ENCODE measurements at places on chromosomes 12 and 14.

GRCh38 chr12:121175383-121176119 is 34.4 kb upstream of the P2RX4 start:
- no peak for DNase-seq

DNA sequence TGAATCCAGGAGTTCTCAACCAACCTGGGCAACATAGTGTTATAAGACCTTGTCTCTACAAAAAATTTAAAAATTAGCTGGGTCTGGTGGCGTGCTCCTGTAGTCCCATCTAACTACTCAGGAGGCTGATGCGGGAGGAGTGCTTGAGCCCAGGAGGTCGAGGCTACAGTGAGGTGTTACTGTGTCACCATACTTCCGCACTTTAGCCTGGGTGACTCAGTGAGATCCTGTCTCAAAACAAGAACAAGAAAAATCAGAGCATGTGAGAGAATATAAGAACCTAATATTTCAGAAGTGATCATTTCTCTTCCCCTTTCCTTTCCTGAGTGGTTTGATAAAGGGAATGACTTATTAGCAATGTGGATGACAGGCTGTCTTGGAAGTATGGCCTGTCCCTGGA is 9.5 kb downstream of the TRAF3 start:
- DNase-seq = no peak

GRCh38 chr12:102708108-102708507 is 208.9 kb downstream of the PAH start:
- no peak for DNase-seq

DNA sequence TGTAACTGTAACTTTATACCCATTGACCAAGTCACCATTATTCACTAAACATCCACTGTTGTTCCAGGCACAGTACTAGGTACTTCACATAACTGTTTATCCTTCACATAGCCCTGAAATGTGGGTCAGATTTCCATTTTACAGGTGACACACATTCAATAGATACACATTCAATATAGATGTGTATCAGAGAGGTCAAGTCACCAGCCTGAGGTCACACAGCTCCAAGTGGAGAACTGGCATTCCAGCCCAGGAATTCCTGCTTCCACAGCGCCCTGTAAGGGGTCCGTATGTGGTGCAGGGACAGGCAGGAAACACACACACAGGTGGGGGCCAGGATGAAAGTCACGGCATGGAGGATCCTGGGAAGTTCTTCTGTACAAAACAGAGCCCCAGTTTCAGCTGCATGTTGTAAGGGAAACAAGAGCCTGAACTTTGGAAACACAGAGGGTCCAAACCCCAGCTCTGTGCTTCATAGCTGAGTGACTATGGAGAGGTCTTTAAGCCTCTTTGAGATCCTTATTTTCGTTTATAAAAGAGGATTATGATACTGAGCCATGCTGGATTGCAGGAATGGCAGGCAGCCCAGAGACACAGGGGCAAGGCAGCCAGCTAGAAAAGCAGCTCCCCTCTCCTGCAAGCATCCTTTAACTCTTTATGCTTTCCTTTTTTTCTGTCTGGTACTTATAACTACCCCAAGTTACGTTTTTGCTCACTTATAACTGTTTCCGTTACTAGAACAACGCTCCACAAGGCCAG is 50.3 kb upstream of the DICER1 start:
- no peak for DNase-seq

- DNase-seq = no peak
Observed at GRCh38 chr14:67892466-67893100, 73.0 kb downstream of the RAD51B start.

- DNase-seq = no peak
Observed at GRCh38 chr12:116186482-116187150, 90.9 kb downstream of the MED13L start.

GRCh38 chr14:22998329-22999012 is 11.5 kb downstream of the C14orf93 start:
- DNase-seq = no peak

- no peak for DNase-seq
Observed at GRCh38 chr12:49019443-49020324, 1.1 kb upstream of the PRKAG1 start.

DNA sequence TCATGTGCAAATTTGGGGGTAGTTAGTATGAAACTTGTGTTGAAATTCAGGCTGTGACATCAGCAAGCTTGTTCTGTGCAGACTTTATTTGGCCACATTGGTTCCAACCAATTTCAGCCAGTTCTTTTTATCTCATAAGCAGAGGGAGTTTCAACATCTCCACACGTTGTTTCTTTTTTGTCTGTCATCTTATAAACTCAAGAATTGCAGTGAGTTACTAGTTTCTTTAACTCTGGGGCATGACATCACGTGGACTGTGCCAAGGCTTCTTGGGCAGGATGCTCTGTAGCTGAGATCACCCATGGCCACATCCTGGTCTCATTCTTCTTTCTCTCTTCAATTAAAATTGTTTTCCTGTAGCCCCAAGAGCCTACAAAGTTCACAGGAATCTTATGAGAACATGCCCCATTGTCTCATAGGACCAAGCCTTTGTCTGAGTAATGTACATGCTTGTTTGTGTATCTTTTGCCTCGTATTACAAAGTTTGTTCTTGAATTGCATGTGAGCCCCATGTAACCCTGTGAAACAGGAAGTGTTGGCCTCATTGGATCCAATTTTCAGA is 982.0 kb upstream of the TMEM132C start:
- no peak for DNase-seq

GRCh38 chr12:75722714-75723200 is 211.3 kb upstream of the KRR1 start:
- no peak for DNase-seq

DNA sequence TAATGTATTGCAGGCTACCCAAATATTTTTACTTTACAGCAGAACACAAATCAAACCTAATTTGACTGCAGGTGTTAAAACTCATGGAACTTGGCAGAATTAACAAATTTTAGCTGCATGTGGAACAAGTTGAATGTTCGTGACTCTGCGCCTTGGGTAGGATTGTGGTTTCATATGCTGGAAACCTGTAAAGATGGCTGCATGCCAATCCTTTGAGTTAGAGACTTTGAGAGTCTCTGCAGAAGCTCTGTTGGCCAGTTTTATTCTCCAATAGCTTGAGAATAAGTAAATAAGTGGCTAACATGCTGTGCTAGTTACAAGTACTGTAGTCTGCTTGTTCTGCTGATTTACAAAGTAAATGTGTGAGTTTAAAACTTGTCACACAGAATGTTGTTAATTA is 77.8 kb downstream of the PDE6H start:
- DNase-seq = no peak

- no peak for DNase-seq
Observed at GRCh38 chr14:37172024-37172869, at the start of gene SLC25A21. Gene SLC25A21 (minus strand): TSS chr14:37172606.

DNA sequence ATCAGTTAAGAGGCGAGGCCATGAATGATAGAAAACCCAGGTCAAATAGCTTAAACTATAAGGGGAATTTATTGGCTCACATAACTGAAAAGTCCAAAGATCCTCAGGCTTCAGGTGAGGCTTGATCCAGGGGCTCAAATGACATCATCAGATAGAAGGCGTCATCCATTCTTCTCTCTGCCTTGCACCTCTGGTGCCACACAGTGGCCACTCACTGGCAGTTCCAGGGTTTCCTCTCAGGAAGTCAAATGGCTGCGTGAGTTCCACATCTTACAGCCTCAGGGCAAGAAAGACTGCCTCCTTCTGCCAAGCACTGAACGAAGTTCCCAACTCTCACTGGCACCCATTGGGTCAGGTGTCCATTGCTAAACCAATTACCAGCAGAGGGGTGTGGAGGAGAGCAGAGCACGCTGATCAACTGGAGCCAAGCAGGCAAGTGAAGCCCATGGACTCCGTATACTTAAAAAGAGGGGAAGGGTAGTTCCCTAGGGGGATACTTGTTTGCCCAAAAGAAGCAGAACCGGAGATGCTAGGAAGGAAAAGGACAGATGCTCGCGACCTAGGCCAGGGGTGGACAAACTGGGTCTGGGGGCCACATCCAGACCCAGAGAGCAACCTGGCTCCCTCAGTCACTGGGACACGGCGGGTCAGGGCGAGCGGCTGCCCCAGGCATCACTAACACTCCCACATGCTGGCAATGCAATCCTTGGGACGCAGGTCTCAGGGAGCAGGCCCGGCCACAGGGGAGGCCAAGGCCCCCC is 69.3 kb downstream of the SERPINA3 start:
- DNase-seq = no peak

DNA sequence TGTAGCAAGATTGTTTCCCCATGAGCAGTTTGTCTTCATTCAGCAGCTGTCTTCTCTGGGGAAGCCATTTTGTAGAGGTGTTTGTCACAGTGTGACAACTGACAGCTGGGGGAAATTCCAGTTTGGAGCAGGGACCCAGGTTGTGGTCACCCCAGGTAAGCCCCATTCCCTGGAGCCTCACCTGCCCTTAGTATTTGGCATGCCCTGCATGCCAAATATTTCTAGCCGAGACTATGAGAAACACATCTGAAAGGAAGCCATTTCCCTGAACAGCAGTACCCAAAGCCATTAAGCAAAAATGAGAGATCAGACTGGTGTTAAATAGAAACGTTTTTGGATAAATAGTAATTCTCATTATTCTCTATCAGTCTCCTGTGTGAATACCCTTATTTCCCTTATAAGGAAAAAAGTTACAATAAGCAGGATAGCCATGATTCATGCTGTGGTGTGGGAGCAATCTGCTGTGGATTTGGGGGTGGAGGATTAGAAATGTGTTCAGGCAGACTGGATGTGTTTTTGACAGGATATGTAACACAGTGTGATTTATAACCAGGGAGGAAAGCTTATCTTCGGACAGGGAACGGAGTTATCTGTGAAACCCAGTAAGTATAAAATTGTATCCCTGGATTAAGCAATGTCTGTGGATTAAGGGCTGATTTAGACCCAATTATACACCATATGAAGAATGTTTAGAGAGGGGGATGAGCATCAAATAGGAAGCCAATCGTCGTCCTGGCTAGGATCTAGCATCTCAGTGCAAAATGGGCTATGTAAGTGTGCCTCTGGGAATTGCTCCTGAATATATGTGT is 68.9 kb downstream of the DAD1 start:
- no peak for DNase-seq

GRCh38 chr12:103680591-103681141 is 93.6 kb downstream of the STAB2 start:
- no peak for DNase-seq

- no peak for DNase-seq
Observed at GRCh38 chr12:95620171-95620570, 68.9 kb upstream of the USP44 start.

GRCh38 chr12:57240066-57240921 is 10.7 kb downstream of the STAC3 start:
- DNase-seq = no peak

DNA sequence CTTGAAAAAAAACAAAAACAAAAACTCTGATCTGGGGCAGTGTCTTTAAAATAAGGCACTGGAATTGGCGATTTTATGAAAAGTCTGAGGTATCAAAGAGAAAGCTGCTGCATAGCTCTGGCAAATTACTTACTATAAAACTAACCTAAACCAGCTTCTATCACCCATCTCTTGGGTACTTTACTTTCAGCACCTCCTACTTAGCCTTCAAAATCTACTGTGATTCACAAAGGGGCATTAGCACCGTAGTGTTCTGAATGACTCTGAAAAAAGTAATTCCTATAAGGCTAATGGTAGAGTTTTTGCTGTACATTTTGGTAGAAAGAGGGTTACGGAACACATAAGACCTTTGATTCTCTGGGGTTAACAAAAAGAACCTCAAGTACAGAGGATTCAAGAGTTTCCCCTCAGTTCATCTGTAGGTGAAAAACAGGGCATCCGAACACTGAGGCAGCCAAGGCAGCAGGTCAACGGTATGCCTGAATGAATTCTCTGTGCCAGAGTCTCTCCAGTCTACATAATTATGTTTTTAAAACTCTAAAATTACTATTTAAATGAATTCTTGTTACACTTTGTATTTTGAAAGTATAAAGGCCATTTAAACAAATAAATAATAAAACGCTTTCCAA is 101.5 kb downstream of the ELK3 start:
- no peak for DNase-seq

Data from stimulated activated CD8-positive, alpha-beta memory T cell treated with anti-CD3 and anti-CD28 coated beads, Interleukin-7, amount 100 ng/mL, for 1 hour (primary cell).